Heart right ventricle (tissue), 16 donors: ENCODE measurements at places on chromosomes 2 and 18. TPM values are rescaled to one million over a fixed set of nuclear protein-coding genes. Genes with fewer than 3 reads are reported as not detected.
A peak's percentile ranks its signal among the peaks of the same experiment; 100 is the strongest.

DNA sequence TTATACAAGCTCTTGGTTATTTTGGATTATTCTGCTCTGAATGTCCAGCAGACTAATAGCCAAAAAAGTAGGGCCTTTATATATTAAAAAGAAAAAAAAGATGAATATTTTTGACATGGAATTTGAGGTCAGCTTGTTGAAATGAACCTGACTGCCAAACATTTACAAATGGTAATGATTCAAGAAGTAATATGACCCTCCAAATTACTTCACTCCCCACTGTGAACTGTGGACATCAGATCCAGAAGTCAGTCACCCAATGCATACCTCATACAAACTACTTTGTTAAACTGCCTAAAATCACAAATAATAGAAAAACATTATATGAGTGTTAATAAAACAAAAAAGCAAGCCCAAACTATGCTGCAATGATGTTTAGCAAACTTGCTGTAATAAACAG is 10.0 kb downstream of the EPG5 start:
- DNase-seq, result no peak

The LIMS3 gene
- 3.6 TPM for polyA plus RNA-seq

The IL1F10 gene
- polyA plus RNA-seq, result not detected

GRCh38 chr18:774811-775210 is 37.2 kb downstream of the YES1 start:
- no peak for DNase-seq

The PGAP1 gene
- polyA plus RNA-seq, result 1.6 TPM

DNA sequence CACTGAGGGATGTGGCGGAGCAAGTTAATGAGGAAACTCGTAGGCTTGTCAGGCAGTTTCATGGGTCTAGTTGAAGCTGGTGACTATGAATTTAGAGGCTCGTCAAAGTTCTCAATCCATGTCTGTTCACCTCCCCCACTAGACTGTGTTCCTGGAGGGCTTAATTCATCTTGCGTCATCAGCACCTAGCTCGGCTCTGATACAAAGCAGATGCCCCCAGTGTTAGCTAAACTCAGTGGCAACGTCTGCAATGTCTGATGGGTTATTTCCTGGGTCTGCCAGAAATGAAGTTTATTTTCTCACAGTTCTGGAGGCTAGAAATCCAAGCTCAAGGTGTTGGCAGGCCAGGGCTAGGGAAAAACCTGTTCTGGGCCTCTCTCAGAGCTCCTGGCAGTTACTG is 140.6 kb downstream of the PID1 start:
- peak; percentile 7 for DNase-seq

GRCh38 chr2:234415706-234416105 is 81.2 kb downstream of the ARL4C start:
- no peak for DNase-seq

DNA sequence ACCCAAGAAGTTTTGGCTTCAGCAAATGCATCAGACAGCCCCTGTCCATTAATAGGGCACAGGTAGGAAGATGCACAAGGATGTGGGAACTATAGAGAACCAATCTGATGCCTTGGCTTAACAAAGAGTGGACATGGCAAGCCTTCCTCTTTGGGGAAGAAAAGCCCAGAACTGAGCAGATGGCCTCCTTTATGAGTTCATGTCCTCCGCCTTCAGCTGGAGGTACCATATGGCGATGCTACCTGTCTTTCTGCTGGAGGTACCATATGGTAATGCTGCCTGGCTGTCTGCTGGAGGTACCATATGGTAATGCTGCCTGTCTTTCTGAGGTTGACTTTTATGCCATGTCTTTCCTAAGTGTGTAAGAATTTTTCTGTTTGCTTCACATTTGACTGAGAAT is 6.0 kb downstream of the RETREG2 start:
- DNase-seq, result no peak

DNA sequence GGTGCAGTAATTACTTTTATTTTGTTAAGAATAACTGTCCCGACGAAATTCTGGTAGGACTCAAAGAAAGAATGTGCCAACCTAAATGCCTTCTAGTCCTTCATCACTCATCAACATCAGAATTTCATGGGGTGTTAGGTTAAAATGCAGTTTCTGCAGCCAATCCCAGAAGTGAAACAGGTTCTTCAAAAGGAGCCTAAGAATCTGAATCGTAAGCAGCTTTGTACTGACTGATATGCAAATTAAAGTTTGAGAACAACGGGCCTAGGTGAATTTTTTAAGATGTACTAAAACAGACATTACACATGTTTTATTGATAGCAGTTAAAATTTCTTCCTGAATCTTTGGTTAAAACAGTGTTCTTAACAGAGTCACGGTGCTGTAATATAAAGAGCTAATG is 140.3 kb upstream of the ZC3H15 start:
- DNase-seq, result no peak

DNA sequence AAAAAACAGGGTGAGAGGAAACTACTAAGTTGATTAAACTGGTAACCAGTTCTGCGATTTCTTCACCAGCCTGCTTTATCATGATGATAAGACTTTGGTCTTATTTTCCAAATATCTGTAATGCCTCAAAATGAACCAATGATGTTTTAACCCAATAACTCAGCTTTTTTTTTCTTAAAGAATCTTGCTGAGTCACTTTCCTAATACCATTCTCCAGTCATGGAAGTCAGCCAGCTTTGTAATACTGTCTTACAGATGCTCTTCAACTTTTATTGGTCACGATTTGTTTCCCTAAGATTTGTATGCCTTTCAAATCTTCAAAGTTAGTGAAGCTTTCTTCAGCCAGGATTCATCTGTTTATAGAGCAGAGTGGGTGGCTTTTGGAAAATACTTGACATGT is 47.7 kb upstream of the SMIM21 start:
- no peak for DNase-seq

The TDRD15 gene
- not detected for polyA plus RNA-seq

- DNase-seq, result no peak
Measured at GRCh38 chr2:186917866-186918265, 68.9 kb upstream of the ZSWIM2 start.

- no peak for DNase-seq
Measured at GRCh38 chr2:86066915-86067314, 38.8 kb downstream of the POLR1A start.

DNA sequence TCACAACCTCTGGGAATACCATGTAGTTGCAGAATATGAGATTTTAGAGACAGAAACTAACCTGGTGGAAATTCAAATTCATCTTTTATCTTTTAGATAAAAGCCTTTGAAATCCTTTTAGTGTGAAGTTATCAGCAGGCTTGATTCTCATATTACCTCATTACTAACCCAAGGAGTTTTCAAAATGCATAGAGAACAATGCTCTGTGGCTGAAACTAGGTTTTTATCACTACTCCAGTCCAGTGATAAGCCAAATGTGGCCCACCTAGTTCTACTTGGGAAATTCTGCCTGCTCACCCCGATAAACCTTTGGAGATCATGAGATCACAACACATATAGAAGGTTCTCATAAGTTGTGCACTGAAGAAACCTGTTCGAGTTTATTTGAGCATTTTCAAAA is 121.7 kb downstream of the MMADHC start:
- no peak for DNase-seq

The BOK gene
- 10.3 TPM for polyA plus RNA-seq

GRCh38 chr18:50369672-50370071 is 5.2 kb upstream of the SKA1 start:
- no peak for DNase-seq

DNA sequence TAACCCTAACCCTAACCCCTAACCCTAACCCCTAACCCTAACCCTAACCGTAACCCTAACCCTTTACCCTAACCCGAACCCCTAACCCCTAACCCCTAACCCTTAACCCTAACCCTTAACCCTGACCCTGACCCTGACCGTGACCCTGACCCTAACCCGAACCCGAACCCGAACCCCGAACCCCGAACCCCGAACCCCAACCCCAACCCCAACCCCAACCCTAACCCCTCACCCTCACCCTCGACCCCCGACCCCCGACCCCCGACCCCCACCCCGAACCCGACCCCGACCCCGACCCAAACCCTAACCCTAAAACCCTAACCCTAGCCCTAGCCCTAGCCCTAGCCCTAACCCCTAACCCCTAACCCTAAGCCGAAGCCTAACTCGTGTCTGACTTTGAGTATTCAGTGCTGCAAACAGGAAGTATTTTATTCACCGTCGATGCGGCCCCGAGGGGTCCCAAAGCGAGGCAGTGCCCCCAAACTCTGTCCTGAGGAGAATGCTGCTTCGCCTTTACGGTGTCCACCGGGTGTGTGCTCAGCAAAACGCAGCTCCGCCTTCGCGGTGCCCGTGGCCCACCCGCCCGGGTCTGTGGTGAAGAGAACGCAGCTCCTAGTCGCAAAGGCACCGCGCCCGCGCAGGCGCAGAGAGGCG is 36.0 kb downstream of the FAM110C start:
- no peak for DNase-seq

The TFPI gene
- 32.0 TPM for polyA plus RNA-seq

- DNase-seq, result peak; percentile 37
Measured at GRCh38 chr2:74497777-74498499, 1.5 kb downstream of the LBX2 start.

DNA sequence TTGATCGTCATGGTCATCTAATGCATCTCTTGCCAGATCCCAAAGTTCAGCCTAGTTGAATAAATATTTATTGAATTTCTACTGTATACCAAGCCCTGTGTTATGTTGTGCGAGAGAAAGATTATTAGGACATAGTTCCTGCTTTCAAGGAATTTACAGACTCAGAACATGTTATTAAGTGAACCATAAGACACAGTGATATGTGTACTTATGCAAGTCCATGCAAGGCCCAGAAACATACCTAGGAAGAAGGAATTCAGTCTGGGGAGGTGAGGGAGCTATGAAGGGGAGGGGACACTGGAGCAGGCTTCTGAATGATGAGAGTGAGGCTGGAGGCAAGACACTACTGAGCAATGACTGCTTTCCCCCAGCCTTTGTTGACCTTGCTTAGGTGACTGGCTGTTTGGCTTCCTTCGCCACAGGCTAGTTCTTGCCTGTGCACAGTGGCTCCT is 81.4 kb downstream of the ACAA2 start:
- no peak for DNase-seq

The NYAP2 gene
- not detected for polyA plus RNA-seq

The ACTG2 gene
- polyA plus RNA-seq, result 5.6 TPM

- DNase-seq, result no peak
Measured at GRCh38 chr18:76075777-76076176, 419.3 kb downstream of the ZNF516 start.

DNA sequence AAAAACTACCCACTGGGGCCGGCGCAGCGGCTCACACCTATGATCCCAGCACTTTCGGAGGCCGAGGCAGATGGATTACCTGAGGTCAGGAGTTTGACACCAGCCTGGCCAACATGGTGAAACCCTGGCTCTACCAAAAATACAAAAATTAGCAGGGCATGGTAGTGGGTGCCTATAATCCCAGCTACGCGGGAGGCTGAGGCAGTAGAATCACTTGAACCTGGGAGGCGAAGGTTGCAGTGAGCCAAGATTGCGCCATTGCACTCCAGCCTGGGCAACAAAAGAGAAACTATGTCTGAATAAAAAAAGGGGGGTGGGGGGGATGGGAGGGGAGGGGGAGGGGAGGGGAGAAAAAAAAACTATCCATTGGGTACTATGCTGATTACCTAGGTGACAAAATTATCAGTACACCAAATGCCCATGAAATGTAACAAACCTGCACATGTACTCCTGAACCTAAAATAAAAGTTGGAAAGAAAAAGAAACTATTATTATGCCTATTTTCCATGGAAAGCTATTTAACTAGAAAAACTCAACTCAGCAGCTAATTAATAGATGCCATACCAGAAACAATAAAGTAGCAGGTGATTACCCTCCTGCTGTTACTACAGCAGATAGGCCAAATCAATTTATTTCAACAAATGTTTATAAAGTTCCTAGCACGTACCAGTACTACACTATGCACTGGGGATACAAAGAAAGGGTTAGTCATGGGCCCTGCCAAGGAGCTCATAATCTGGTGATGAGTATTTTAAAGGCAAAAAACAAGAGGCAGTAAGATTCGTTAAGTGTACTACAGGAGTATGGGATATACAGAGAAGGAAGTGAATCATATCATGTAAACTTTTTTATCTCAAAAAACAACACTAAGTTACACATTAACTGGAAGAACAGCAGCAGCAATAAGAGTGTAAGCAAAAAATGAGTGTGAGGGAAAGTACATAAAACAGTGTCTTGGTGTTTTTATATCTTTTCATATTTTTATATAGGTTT is 112.8 kb upstream of the SLC39A10 start:
- DNase-seq, result no peak

DNA sequence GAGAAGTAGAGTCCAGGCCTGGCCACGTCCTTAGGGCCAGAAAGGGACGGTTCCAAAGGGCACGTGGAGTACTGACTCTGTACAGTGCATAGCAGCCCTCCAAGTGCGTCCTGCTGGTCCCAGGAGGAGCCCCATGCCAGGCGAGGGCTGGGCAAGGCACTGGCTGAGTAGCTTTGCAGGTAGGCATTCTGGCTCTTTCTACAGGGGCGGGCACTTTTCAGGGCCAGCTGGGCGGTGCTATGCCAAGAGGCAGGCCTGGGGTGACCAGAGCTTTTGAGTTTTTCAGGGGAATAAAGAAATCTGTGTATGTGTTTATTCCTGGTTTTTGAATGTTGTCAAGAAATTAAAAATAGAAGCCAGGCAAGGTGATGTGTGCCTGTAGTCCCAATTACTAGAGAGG is 15.4 kb upstream of the GLI2 start:
- no peak for DNase-seq

- no peak for DNase-seq
Measured at GRCh38 chr2:215653344-215654030, 217.6 kb upstream of the FN1 start.
